GM23338 (cell line): ENCODE measurements at places on chromosomes 3 and 15.
A peak's percentile ranks its signal among the peaks of the same experiment; 100 is the strongest.

DNA sequence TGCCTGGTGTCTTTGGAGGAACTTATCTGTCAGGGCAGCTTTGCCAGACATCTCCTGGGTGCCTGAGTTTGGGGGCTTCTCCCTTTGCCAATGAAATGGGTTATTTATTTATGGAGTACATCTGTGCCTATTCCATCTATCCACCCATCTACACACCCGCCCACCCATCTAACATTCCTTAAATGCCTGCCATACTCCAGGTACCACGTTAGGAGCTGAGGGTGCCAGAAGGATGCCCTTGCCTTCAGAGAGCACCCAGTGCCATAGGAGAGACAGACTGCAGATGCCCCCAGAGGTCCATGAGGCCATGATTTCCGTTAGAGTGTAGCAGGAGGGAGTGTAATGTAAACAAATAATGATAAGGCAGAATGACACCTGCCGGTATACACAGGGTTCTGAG is 21.8 kb upstream of the KIF23 start:
- DNase-seq: no peak

- peak; percentile 32 for DNase-seq
Measured at GRCh38 chr15:66294157-66294931, 976 bp downstream of the DIS3L start.

- DNase-seq: no peak
Measured at GRCh38 chr3:116067326-116067725, 378.0 kb downstream of the LSAMP start.

DNA sequence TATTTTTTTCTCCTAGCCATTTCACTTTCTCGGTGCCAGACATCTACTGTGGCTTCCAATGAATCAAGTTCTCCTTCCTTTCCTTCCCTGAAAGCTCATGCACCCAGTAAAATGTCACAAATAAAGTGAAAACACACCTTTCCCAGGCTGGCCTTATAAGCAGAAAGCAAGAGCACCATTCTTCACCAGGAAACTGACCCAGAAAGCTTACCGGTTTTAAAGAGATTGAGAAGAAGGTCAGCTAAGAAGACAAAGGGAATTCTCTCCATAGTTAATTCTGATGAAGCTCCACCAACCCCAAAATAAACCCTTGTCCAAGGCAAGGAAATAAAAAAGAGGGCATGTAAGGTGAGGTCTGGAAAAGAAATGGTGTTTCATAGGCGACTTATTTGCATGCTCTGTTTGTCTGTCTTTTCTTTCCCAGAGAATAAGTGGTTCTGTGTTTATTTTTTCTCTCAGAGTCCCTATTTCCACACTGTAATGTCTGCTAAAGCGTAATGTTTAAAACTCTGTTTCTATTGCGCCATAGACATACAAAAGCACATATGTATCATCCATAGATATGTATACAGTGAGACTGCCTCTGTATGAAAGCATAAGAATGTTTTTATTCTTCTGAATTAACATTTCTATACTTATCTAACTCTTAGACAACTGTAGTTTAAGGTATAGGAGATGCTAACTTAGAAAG is 2.8 kb downstream of the LSAMP start:
- DNase-seq: no peak

DNA sequence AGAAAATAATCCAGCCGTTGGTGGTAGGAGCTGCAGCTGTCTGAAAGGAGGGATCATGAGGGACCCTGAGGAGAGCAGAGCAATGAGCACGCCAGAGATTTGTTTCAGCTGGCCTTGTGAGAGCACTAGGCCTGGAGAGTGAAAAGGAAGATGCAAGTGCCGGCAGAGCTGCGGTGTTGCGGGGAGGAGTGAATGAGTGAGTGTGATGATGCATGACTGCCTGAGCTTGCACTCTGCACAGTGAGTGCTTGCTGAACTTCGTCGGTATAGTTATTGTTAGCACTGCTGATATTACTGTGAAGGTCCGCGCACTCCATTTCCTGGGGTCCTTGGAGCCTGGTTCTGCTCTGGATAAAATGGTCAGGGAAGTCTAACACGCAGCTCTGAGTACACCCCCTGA is 23.2 kb downstream of the EIF1B start:
- DNase-seq: no peak

- DNase-seq: peak; percentile 80
Measured at GRCh38 chr3:21752749-21753347, 1.8 kb upstream of the ZNF385D start.
